Upper lobe of right lung (tissue), 1 donor: ENCODE measurements at places on chromosomes 7 and 10.
A peak's percentile ranks its signal among the peaks of the same experiment; 100 is the strongest.

GRCh38 chr10:52453501-52453900 is 139.4 kb downstream of the DKK1 start:
- DNase-seq: no peak

- DNase-seq: no peak
Measured at GRCh38 chr10:122301811-122302115, 30.7 kb downstream of the BTBD16 start.

- DNase-seq: peak; percentile 38
Measured at GRCh38 chr10:70664702-70665195, 7.6 kb upstream of the ADAMTS14 start.

GRCh38 chr10:99470327-99470726 is 39.9 kb upstream of the GOT1 start:
- DNase-seq: no peak

GRCh38 chr10:101121654-101122031 is 9.5 kb upstream of the TLX1 start:
- DNase-seq: no peak

- DNase-seq: peak; percentile 70
Measured at GRCh38 chr10:128078136-128078969, 47.9 kb downstream of the MKI67 start.

DNA sequence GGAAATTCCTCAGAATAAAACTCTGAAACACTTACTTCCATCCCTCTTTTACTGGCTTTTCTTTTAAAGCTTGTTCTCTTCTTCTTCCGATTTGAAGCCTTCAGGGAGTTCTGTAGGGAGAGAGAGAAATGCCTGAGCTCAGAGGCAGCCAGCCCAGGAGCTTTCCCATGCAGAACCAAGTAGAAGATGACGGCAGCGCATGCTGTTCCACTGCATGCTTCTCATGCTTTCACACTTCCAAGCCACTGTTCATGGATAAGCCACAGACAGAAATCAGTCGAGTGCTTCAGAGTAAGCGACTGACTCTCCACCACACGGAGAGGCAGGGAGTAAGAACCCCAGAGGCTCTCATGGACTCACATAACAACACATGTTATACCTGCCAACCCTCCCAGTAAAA is 237.3 kb downstream of the DGKI start:
- no peak for DNase-seq

- DNase-seq: no peak
Measured at GRCh38 chr7:133053321-133053891, 28.5 kb downstream of the CHCHD3 start.

DNA sequence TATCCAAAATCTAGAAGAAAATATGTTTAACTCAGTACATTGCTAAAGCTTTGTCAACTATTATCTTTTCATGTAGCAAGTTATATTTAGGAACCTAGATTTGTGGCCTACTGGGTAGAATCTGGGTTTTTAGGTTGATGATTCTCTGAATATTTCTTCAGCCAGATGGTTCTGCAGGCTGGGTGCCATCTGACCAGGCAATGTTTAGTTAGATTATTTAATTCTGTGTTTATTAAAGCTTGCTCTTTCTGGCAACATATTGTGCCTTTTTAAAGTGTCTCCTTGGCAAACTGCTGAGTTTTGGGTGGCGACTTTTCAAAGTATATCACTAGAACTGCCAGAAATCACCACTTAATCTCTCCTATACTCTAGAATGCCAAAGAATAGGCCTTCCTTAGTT is 114.1 kb downstream of the LHFPL3 start:
- DNase-seq: no peak

DNA sequence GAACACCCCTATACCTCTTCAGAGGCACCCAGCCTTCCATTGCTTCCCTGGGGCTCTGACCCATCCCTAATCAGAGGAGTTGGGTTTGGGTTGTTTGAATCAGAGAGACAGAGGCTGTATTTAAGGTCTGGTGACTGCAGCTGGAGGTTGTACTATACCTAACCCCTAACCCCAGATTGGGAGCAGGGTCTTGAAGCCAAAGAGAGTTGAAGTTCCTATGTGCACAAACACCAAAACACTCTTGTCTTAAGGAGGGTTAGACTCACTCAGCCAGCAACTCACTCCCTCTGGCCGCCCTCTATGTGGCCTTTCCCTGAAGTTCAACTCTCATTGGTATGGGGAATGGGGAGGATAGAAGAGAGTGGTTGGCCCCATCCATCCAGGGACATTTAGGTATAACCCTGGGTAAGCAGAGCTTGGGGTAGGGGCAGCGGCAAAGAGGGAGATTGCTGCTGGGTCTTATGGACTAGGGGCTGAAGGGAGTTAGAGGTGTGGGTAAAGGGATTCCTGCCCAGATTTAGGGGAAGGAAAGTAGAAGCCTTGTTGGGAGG is 80.0 kb downstream of the PAX2 start:
- no peak for DNase-seq

- DNase-seq: no peak
Measured at GRCh38 chr7:1040790-1041189, 3.6 kb upstream of the GPR146 start.

GRCh38 chr10:11504566-11505285 is 106.7 kb downstream of the USP6NL start:
- DNase-seq: no peak

- DNase-seq: peak; percentile 88
Measured at GRCh38 chr10:132223156-132223590, 36.4 kb downstream of the DPYSL4 start.

GRCh38 chr7:117896339-117896738 is 23.1 kb upstream of the CTTNBP2 start:
- no peak for DNase-seq

DNA sequence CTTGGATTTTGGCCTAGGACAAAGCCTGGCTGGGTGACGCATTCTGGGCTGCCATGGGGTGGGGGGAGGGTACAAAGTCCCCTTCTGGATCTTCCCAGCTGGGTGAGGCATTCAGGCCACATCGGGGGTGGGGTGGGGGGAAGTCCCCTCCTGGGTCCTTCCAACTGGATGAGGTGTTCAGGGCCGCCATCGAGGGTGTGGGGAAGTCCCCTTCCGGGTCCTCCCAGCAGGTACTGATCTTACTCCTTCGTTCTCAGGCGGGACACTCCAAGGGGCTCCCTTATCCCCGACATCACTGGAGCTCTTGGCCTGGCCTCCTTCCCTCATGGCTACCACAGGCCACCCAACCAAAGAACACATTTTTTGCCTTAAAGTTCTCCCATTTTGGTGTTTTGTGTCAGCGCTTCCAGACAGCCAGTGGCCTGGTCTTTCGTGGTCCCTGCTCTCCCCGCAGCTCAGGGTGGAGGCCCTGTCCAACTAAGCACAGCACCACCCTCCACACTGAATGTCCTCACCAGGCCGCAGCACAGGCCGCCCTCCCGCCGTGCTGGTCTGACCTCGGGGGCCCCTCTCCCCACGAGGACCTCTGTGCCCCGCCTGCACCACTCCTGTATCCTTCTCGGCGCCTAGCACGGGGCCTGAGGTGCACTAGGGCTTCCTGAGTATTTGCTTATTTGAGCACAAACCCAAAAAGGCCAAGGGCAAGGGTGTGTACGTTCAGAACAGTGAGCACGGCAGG is 38.5 kb downstream of the EN2 start:
- DNase-seq: no peak

DNA sequence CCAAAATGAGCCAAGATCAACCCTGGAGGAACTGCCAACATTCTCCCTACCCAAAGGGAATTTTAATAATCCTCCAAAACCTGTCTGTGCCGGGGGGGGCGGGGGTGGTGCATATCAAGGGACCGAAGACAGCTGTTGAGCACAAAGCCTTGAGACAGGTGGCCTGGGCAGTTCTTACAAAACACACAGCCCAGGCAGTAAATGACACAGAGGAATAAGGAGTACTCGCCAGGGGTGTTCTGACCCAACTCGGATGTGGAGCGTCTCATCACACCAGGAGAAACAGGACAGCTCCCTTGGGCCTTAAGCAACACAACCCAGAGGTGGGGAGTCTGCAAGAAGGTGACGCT is 35.6 kb downstream of the PLAC9 start:
- DNase-seq: no peak

- peak; percentile 81 for DNase-seq
Measured at GRCh38 chr10:132447446-132448247, 50.6 kb downstream of the PWWP2B start.

GRCh38 chr10:66381045-66381444 is 544.8 kb upstream of the LRRTM3 start:
- no peak for DNase-seq

DNA sequence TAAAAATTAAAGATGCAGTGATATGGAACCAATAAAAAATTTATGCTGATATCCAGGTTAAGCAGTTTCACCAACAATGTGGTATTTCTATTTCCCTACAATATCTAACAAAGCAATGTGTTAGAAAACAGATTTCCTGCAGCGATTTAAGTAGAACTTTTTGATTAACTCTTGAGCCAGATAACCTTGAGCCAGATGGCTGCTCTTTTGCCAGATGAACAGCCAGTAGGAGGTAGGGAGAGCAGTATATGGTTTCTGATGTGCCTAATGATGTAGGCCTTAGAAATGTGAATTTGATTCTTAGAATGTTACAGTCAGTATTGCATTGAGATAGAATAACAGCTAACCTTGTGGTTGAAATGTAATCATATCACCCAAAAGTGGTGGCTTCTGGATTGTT is 31.1 kb downstream of the STAMBPL1 start:
- DNase-seq: no peak

DNA sequence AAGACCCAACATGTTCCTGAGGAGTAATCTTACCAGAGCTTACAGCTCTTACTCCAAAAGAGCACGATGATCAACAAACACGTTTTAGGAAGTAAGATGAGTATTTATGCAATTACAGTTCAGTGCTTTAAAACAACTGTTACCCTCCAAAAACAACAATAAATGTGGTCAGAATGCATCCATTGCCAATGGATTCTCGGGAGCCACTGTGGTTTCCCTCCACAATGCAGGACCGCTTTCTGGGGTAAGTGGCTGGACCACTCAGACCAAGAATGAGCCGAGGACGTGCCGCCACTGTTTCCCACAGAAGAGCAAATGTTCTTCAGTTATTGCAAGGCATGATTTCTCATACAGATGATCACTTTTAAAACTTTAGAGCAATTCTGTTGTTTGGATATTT is 232.3 kb upstream of the MKLN1 start:
- no peak for DNase-seq

DNA sequence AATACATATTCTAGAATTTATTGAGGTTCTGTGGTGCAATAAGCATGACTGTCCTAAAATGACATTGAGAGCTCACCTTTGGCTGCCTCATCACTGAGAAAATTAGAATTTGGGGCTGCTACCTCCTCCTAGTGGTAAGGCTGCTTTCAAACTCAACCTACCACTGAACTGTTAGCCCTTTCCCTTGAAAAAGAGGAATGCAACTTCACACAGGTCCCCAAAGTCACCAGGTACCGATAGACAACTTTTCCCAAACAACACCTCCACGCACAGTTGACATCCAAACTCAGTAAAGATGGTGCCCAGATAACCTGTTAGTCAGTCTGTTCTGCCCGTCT is 75.9 kb upstream of the SCIN start:
- no peak for DNase-seq

GRCh38 chr10:71344154-71344925 is 25.3 kb downstream of the SLC29A3 start:
- no peak for DNase-seq

DNA sequence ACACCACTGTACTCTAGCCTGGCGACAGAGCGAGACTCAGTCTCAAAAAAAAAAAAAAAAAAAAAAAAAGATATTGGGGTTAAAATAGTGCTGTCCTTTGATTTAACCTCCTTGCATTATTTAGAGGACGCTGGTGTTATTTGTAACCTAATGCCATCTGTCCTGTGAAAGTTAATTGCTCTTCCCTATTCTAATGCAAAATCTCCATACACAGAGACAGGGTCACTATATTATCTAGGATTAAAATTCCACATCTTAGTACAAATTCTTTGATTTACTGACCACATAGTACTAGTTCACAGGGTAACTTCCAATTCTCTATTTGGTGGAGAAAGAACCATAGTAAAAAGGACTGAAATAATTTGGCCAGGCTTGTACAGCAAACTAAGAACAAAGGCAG is 184.2 kb upstream of the STEAP4 start:
- no peak for DNase-seq

- no peak for DNase-seq
Measured at GRCh38 chr10:12455766-12456165, 106.4 kb downstream of the CAMK1D start.

DNA sequence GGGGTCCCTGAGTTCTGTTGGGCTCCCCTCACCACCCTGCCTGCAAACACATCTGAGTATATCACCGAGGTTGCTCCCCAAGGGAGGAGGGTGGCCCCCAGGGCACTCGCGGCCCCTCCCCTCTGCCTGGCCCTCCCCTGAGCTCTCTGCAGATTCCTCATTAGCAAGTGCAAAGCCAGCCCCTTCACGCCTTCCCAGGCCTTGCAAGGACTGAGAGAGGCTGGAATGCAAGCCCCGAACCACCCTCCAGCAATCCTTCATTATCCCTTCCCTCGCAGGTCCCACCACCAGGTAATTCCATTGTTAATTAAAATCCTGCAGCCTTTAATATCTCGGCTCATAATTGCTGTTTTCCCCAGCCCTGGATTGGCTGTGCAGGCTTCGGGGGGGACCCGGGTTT is 35.3 kb upstream of the MYL10 start:
- DNase-seq: no peak

GRCh38 chr10:8402576-8402975 is 348.1 kb downstream of the GATA3 start:
- no peak for DNase-seq

- DNase-seq: no peak
Measured at GRCh38 chr7:25855854-25856782, 295.9 kb upstream of the NFE2L3 start.

DNA sequence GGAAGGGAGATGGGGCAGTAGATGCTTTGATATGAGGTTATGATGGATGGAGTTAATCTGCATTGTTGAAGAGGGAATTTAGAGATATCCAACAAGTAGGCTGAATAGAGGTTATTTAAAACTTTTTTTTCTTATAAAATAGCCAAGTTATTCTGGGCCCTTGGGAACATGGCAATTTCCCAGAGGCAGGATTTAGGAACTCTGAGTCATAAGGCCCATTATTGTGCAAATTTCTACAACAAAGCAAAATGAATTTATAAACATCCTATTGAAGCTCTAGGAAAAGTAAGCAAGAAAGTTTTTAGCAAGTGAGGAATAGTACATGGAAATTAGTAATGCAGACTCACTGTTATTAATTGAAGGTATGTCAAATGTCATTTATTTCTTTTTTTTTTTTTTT is 160.9 kb upstream of the NPY start:
- no peak for DNase-seq

GRCh38 chr7:138247568-138248333 is 171.5 kb downstream of the AKR1D1 start:
- no peak for DNase-seq

GRCh38 chr10:132554991-132555647 is 17.5 kb downstream of the INPP5A start:
- DNase-seq: peak; percentile 73

DNA sequence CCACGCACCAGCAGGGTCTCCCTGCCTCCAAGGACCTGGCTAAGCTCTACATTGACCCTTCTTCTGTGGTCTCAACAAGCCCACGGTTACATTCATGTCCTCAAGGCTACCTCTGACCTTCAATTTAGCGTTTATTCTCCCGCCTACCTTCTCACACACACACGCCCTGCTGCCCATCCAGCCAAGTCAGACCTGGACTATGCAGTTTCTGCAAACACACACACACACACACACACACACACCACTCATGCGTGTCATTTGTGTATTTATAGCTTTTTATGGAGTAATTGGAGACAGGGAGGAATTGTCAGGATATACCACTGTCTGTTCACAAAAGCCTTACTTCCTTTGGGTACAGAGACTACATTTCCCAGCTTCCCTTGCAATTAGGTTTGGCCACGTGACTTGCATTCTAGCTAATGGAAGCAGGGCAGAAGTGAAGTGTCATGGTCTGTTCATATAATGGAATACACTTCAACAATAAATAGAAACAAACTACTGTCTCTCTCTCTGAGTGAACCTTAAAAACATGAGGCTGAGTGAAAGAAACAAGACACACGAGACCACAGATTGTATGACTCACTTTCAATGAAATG is 53.8 kb upstream of the CPXM2 start:
- DNase-seq: no peak
